ENCODE measurements at places on chromosomes 3 and 15.

DNA sequence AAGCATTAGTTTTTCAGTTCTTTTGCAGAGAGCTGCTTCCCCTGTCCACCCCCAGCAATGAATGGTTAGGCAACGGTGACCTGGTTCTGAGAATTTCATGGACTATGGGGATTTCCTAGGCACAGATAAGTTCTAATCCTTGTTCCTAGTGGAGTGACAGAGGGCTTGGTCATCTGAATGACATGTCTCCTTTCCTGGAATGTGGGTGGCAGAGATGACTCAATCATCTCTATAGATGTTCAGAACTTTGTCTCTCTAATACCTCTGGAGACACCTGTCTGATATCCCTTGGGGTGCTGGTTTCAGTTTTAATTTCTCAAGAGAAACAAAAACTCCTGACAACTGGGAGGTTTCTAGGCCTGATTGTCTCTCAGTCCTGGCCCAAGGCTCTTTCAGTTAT, 10.4 kb downstream of the PLA2G4E start:
- no peak overlapping the region for H3K4me3 ChIP-seq
- H3K27ac ChIP-seq: no peak overlapping the region
- H3K27me3 ChIP-seq: no peaks in the 10 kb centered on the region
- no peaks in the 10 kb centered on the region for H3K36me3 ChIP-seq
- no peaks in the 10 kb centered on the region for H3K4me1 ChIP-seq

- peaks cover 9% of the 10 kb centered on the region for H3K4me1 ChIP-seq
- H3K4me3 ChIP-seq: no peak overlapping the region
- no peak for DNase-seq
- H3K36me3 ChIP-seq: peaks cover 31% of the 10 kb centered on the region
These were observed 5.2 kb downstream of the POLR2H start for GRCh38 chr3:184366619-184367289.

- H3K4me1 ChIP-seq: peaks cover 3% of the 10 kb centered on the region
- H3K36me3 ChIP-seq: no peaks in the 10 kb centered on the region
- no peaks in the 10 kb centered on the region for H3K27me3 ChIP-seq
- no peak overlapping the region for H3K27ac ChIP-seq
- DNase-seq: no peak
These were observed 51.5 kb downstream of the PLCL2 start for GRCh38 chr3:16936233-16936632.

DNA sequence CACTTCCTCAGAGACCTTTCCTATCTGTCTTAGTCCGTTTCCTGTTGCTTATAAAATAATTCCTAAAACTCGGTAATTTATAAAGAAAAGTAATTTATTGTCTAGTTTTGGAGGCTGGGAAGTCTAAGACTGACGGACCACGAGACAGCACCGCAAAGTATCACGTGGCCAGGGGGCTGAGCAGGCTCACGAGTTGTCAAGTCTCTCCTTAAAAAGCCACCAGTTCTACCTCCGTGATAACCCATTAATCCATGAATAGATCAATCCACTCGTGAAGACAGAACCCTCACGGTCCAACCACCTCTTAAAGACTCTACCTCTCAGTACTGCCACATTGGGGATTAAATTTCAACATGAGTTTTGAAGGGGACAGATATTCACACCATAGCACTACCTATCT, 821 bp downstream of the LINS1 start:
- DNase-seq: no peak
- H3K4me3 ChIP-seq: peak overlapping the region; percentile 97
- H3K27me3 ChIP-seq: no peaks in the 10 kb centered on the region
- H3K36me3 ChIP-seq: no peaks in the 10 kb centered on the region
- H3K27ac ChIP-seq: no peak overlapping the region
- H3K4me1 ChIP-seq: peaks cover 8% of the 10 kb centered on the region

DNA sequence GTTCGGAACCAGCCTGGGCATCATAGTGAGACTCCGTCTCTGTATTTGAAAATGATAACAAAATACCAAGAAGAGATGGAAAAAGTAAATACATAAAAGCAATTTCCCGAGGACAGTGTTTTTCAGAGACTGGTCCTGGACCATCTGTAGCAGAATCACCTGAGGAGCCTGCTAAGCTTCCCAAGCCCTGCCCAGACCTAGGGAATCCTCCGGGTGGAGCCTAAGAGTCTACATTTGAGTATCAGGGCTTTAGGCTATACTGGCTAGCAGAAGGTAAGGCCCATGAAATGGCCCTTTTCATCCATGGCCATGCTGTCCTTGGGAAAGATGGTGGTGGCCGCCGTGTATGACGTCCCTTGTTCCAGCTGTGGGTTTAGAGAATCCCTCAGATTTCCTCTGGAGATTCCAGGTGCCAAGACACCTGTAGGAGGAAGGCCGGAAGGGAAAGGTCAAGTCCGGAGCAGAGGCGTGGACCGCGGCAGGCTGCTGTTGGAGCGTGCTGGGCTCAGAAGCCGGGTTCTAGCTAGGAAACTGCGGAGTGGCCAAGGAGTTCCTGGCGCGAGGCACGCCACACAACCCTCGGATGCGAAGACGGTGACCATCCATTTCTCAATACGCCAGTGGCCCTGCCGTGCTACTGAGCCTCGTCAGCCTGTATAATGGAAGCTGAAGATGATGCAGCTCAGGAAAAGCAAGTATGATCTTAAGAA, 50.9 kb downstream of the TMEM44 start:
- H3K4me3 ChIP-seq: no peak overlapping the region
- H3K36me3 ChIP-seq: no peaks in the 10 kb centered on the region
- H3K27ac ChIP-seq: no peak overlapping the region
- DNase-seq: no peak

DNA sequence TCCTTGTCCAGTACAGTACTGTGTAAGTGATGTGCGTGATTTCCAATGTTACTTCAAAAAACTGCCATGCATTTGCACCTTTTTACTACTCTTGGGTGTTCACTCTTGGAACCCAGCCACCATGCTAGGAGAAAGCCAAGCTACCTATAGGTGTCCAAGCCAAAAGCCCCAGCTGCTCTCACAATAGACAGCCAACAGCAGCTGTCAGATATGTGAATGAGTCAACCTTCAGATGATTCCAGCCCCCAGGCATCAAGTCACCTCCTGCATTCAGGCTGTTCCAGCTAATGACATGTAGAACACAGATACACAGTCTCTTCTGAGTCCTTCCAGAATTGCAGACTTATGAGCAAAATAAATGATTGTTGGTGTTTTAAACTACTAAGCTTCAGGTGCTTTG, 417.7 kb upstream of the TGFBR2 start:
- no peak overlapping the region for H3K4me3 ChIP-seq
- H3K4me1 ChIP-seq: no peaks in the 10 kb centered on the region
- H3K36me3 ChIP-seq: no peaks in the 10 kb centered on the region

DNA sequence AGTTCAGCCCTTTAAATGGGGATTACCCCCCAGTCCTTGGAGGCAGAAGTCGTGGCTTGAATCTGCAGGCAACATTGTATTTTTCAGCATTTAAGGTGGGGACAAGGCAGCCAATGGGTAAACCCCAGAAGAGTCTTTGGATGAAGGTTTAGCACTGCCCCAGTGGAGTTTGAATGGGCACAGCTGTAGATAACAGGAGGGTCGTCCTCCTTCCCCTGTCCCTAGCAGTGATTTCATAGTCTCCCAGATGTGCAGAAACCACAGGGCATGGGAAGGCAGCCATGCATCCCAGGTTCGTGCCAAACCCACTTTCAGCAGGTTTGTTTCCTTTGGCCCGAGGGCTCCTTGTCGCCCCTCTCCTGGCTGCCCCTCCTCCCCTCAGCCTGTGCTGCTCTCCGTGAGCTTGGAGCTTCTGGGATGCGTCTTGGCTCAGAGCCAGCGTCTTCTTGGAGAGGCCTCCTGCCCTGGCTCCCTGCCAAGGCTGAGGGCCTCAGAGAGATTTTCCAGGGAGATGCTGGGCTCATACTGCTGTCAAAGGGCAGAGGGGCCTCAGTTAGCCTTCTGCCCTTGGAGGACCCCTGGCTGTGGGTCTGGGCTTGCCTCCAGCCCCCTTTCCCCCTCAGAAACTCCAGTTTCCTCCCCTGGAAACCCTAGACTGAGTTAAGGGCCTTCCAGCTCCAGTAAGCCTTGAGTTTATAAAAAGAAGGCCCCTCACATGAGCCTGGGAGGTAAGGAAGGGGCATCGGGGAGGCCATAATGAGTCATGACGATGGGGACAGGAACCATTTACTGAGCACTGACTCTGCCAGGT, 48.9 kb upstream of the POLG start:
- H3K27ac ChIP-seq: no peak overlapping the region
- no peak for DNase-seq
- no peaks in the 10 kb centered on the region for H3K36me3 ChIP-seq
- no peak overlapping the region for H3K4me3 ChIP-seq
- peaks cover 24% of the 10 kb centered on the region for H3K4me1 ChIP-seq
- peaks cover 70% of the 10 kb centered on the region for H3K27me3 ChIP-seq

- H3K36me3 ChIP-seq: no peaks in the 10 kb centered on the region
- no peak overlapping the region for H3K27ac ChIP-seq
- peak; percentile 82 for DNase-seq
These were observed 30.5 kb upstream of the SRP14 start for GRCh38 chr15:40069178-40070165.

- H3K4me3 ChIP-seq: no peak overlapping the region
- H3K27ac ChIP-seq: no peak overlapping the region
- no peaks in the 10 kb centered on the region for H3K27me3 ChIP-seq
- no peaks in the 10 kb centered on the region for H3K4me1 ChIP-seq
- no peaks in the 10 kb centered on the region for H3K36me3 ChIP-seq
These were observed 15.9 kb downstream of the PSTPIP1 start for GRCh38 chr15:77010857-77011256.

DNA sequence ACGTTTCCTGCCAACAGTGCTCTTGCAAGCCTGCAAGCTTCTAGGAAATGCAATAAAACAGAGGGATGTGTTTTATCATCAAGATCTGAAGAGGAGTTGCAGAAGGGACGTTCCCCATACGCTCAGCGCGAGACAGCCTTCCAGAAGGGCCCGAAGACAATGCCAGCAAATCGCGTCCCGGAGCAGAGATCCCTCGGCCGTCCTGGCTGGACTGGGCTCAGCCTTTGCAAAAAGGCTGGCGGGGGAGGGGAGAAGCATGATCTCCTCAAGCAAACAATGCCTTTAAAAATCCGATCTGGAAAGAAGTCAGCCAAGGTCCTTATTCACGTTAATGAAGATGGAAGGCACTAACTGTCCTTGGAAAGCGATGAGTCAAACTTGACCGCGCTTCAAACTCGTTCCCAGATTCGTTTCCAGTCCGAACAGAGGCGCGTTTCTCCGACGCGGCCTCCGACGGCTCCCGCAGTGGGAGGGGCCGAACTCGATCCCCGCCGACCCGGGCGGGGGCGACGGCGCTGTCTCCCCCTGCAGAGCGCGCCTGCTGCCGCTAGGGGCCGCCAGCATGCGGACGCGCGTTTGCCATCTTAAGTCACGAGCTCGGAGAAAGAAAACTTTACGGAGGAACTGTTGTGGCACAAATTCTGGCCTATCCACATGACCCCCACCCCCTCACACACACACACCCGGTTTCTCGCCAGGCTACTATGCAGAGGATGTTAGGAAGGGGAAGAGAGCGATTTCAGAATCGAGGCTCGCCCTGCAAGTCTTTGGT, 5.5 kb downstream of the BCL6 start:
- H3K27me3 ChIP-seq: peaks cover 11% of the 10 kb centered on the region
- H3K4me1 ChIP-seq: no peaks in the 10 kb centered on the region
- no peaks in the 10 kb centered on the region for H3K36me3 ChIP-seq
- no peak for DNase-seq
- H3K27ac ChIP-seq: peak overlapping the region; percentile 59

DNA sequence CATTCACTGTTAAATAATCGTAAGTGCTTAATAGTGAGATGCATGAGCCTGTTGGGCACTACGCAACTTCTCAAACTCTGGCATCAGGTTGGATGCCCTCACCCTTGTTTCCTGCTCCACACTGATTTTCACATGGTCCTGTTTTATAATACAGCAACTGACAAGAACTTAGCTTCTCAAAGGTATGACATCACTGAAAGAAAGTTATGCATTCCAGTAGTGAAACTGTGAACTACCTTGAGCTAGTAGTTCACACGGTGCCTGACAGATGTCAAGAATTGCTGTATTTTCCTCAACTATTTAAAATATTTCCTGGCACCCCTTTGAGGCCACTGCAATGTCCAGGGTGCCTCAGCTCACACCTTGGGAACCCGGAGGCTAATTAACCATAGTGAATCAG, 327.5 kb downstream of the RORA start:
- no peaks in the 10 kb centered on the region for H3K4me1 ChIP-seq
- DNase-seq: no peak
- no peaks in the 10 kb centered on the region for H3K27me3 ChIP-seq
- H3K4me3 ChIP-seq: no peak overlapping the region
- H3K36me3 ChIP-seq: no peaks in the 10 kb centered on the region
- H3K27ac ChIP-seq: no peak overlapping the region

GRCh38 chr3:28495301-28495700, 146.7 kb upstream of the AZI2 start:
- no peak overlapping the region for H3K4me3 ChIP-seq
- H3K36me3 ChIP-seq: no peaks in the 10 kb centered on the region
- H3K27me3 ChIP-seq: no peaks in the 10 kb centered on the region
- no peaks in the 10 kb centered on the region for H3K4me1 ChIP-seq
- DNase-seq: no peak

DNA sequence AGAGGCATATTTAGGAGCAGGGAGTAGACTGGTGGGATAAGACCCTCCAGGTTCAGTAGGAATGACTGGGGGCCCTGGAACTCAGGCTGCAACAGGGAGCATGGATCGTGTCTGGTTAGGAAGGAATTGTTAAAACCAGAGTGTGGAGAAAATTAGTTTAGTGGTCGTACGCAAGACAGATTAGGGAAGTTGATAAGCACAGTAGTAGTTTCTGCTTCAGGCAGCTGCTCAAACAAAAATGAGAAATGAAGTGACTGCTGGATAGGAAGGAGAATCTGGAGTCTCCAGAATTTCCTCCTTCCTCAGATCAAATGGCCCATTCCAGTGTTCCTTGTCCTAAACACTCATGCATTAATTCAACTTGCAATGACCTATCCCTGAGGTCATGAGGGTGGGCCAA, 11.2 kb downstream of the MYD88 start:
- no peaks in the 10 kb centered on the region for H3K27me3 ChIP-seq
- no peak for DNase-seq
- no peaks in the 10 kb centered on the region for H3K4me1 ChIP-seq
- no peak overlapping the region for H3K4me3 ChIP-seq

DNA sequence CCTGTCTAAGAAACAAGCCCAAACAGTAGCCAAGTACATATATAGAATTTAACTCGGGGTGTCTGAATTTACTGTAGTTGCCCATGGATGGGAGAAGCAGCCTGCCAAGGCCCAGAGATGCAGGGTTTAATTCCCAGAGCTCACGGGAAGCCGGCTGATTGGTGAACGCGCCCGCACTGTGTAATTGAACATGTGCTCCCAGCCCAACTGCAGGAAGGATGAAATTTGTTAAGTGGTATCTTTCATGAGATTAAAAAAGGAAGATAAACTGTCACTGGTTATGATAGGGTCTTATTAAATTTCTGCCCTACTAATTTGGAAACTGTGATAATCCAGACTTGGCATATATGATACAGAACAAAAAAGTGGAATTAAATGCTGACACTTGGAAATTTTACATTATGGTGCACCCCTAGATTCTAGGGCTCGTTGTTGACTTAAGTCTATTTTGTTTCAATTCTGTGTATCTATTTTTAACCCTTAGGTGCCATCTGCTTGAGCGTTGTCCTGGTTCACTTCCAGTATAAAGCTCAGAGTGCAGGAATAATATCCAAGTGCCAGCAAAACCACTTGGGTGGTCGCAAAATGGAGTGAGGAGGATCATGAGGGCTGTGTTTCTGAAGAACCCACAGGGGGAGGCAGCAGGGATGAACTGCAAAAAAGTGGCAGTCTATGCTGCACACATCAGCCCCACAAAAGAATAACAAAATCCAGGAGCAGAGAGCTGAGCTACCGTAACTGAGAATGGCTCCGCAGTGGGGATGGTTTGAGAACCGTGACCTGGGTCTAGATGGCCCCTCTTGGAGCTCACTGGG, 13.8 kb upstream of the TMC3 start:
- H3K27ac ChIP-seq: no peak overlapping the region
- no peak for DNase-seq
- H3K4me3 ChIP-seq: no peak overlapping the region

All from H1 (cell line).